Dermis blood vessel endothelial cell (primary cell): ENCODE measurements at places on chromosomes 5 and 9.

GRCh38 chr9:108844856-108845255 lies 10.9 kb downstream of the ACTL7B start:
- DNase-seq = no peak

DNA sequence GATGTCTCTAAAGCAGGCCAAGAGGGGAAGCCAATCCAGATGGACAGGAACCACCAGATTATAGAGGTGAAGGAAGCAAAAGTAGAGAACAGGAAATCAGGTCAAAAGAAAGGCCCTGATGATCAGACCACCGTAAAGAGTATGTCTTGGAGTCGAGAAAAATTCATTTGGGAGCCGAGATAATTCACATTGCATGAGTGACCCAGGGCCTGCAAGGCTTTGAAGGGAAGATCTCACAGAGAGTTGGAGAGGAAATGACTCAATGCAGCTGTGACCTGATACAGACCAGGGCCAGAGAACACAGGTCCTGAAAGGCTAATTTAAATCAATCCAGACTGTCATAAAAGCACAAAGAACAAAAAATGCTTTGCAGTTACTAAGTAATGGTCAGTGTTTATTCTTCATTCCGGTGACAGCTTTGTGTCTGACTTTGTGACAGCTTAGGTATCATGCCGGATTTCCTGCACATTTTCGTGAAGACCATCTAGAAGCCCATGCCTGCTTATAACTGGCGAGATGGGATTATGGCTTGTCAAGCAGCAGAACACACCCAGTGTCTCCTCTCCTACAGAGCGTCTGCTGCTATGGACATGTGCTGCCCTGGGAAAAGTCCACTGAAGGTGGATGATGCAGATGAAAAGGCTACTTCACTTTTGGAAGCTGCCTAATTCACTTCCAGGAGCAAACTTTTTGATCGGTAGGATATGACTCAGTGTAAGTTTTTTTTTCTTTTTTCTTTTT lies 5.8 kb upstream of the ACTBL2 start:
- peak; percentile 94 for DNase-seq

DNA sequence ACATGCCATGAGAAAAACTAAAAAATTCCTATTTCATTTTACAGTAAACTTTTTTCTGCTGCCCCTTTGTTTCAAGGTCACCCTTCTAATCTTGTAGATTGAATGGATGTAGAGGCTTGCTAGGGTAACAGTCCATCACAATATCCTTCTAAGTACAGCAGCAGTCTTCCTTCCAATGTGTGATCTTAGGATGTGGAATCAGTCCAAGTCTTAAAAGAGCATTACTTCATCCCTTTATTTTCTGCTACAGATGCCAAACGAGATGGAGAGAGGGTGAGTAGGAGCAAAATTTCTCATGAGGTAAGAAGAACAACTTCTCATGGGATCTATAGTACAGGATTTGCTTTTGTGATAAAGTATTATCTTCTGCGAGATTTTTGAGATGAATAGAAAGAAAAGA lies 704 bp upstream of the IL33 start:
- DNase-seq = no peak

DNA sequence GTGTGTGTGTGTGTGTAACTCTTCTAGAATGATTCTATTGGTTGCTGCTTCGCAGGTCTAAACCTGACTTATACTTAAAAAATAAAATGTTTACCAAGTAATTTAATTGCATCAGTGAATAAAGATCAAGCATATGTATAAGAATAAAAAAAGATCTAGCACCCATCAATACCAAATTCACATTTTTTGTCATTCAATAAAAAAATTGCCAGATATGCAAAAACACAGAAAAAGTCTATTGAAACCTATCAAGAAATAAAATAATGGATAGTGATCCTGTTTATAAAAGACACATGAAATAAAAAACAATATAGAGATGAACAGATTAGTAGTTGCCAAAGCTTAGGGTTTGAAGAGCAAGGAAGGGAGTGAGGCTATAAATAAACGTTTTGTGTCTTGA lies 2095.0 kb upstream of the ACO1 start:
- DNase-seq = no peak

- no peak for DNase-seq
These were observed 19.8 kb upstream of the NFIL3 start for GRCh38 chr9:91443321-91443993.

- no peak for DNase-seq
These were observed 181.3 kb upstream of the ELL2 start for GRCh38 chr5:96142786-96143434.

DNA sequence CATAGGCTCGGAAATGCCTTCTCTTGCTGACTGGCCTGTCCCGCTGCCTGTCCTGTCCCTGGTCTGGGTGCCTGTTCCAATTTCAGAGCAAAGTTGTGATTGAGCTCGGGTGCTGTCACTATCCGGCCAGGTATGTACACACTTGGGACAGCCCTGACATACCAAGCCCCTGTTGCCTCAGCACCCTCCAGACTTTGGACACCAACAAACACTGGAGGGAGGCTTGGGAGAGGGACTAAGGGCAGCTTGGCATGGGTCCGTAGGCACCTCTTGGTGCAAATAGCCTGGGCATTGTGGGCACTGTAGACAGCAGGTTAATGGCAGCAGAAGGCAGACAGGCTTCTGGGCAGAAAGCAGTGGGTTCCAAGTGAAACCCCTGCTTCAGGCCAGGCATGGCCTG lies 86.3 kb upstream of the SEMA6A start:
- no peak for DNase-seq

DNA sequence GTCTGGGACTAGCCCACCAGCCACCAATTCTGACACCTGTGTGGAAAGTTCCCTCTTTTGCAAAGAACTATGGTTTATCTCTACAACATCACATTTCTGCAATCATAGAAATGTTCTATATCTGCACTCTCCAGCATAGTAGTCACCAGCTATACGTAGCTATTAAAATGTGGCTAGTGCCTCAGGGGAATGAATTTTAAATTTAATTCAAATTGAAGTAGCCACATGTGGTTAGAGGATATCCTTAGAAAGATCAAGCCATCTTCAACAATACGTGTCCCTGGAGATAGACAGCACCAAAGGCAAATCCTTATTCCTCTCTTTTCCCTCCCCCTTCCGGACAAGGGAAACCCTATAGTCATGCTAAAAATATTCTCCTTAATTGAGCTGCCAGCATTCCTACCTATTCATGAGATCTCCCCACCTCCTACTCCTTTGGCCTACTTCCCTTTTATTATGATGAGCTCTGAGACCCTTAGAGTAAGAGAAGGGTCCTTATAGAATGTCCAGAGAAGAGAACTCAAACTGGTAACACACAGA lies 11.1 kb downstream of the LCP2 start:
- no peak for DNase-seq

DNA sequence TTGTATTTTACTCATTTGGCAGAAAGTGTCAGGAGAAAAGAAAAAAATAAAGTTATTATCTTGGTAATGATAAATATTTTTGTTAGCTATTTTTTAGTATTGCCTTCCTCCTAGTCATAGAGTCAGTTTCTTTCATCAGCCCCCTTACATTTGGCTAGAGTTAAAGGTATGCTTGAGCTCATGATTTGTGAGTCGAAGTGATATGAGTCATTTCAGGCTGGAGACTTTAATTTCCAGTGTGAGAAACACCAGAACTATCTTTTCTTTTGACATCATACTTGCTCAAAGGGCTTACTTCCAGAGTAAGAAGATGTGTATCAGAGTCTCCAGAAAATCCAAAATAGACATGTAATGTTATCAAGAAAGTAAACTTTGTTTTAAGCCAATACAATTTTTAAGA lies 746.7 kb upstream of the TYRP1 start:
- DNase-seq = no peak

- no peak for DNase-seq
These were observed 44.2 kb downstream of the PSMB7 start for GRCh38 chr9:124370896-124371582.

- DNase-seq = no peak
These were observed 2.5 kb downstream of the MACROH2A1 start for GRCh38 chr5:135396459-135397055.

DNA sequence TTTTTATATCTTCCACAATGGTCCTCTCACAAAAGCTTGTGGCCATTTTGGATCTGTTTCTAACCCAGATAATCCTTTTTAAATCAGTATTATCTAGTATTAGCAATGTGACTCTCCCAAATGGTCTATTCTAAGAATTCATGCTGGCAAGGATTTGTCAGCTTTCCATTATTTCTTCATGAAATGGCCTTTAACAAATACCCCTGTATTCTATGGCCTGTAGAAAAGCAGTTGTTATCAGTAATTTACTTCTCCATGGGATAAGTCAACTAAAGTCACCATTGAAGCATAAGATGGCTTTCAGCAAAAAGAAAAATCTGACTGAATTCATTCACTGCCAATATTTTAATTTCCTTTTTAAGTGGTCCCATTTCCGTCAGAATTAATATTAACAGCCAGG lies 346.4 kb upstream of the FAM174A start:
- DNase-seq = no peak

- no peak for DNase-seq
These were observed 195.4 kb downstream of the MPDZ start for GRCh38 chr9:13083963-13084528.

DNA sequence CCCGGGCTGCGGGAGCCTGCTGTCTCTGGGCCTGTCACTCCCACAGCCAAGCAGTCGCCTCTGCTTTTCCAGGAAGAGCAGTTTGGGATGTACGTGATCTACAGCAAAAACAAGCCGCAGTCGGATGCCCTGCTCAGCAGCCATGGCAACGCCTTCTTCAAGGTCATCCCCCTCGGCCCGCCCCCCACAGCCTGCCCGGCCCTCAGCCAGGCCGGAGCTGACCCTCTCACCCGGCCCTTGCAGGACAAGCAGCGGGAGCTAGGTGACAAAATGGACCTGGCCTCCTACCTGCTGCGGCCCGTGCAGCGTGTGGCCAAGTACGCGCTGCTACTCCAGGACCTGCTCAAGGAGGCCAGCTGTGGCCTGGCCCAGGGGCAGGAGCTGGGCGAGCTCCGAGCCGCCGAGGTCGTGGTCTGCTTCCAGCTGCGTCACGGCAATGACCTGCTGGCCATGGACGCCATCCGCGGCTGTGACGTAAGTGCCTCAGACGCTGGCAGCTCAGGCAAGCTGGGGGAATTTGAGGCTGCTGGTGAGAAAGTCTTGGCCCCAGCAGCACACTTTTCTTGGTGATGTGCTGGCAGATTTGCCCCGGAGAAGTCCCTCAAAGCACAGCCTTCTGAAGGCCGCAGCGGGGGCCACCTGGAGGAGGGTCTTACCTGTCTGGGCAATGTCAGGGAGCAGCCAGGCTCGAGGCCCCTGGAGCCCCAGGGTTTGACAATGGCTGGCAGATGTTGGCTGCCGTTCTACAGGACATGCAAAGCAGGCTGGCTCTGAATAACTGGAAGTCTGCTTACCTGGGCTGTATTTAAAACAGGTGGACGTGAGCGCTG lies 20.1 kb upstream of the LRRC14B start:
- DNase-seq = no peak

GRCh38 chr5:125489146-125489545 lies 742.7 kb upstream of the ZNF608 start:
- no peak for DNase-seq

- no peak for DNase-seq
These were observed 65.4 kb upstream of the STK32A start for GRCh38 chr5:147169399-147169798.

DNA sequence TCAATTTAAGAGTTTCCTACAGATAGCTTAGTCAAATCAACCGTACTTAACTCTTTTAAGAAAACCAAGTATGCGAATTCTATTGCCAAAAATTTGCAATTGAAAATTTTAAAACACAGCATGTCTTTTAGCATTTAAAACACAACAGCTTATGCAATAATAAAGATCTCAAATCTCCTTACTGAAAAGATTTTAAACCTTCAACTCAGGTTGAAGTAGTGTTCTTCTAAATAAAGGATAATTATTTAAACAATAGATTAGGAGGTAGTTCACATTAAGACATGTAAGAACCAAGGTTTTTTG lies 5.5 kb downstream of the NR3C1 start:
- no peak for DNase-seq

DNA sequence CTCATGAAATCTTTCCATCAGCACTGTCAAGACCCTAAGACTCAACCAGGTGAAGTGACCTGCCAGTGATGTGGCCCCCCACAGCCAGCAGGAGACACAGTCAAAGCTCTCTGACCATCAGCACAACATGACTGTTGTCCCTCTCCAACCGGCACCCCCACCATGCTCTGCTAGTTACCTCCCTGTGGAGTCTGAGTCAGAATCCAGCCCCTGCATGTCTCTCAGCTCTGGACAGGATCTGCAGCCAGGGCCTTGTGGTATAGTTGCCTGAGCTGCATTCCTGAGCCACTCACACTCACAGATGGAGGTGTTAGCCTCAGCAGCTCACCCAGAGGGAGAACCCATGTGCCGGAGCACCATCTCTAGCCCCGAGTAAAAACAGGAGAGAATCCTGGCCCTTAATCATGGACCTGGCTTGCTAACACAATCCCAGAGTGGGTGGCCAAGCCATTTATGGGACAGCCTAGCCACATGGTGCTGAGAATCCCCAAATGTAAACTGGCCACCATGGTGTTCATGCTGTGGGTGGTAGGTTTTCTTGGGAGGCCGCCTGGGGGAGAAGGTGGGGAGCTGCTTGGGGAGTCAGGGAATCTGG lies 237.8 kb downstream of the PAPPA start:
- DNase-seq = no peak

- DNase-seq = no peak
These were observed 145.9 kb upstream of the FST start for GRCh38 chr5:53334431-53334941.

DNA sequence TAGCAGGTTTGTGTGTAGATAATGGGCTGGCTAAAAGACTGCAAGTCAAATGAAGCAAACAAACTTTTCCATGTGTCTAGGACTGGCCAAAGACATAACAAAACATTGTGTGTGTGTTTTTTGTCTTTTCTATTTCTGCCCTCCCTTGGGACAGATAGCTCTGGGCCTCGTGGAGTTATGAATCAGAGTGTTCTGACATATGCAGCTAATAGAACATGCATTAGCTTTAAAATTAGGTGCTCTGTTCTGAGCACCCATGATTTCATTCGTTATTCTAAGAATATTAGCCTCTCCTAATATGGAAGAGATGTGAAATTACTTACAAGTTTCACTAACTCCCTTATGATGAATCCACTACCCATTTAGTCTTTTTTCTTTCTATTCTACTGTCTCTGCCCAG lies 367.3 kb upstream of the PAPPA start:
- no peak for DNase-seq

- no peak for DNase-seq
These were observed 87.0 kb downstream of the SMIM23 start for GRCh38 chr5:171872666-171873065.

GRCh38 chr5:69485471-69485870 lies 7.1 kb upstream of the OCLN start:
- DNase-seq = no peak

- no peak for DNase-seq
These were observed 16.4 kb upstream of the GALNT10 start for GRCh38 chr5:154174091-154174490.
